GM19239 (cell line): ENCODE measurements at places on chromosomes 12 and 14.

DNA sequence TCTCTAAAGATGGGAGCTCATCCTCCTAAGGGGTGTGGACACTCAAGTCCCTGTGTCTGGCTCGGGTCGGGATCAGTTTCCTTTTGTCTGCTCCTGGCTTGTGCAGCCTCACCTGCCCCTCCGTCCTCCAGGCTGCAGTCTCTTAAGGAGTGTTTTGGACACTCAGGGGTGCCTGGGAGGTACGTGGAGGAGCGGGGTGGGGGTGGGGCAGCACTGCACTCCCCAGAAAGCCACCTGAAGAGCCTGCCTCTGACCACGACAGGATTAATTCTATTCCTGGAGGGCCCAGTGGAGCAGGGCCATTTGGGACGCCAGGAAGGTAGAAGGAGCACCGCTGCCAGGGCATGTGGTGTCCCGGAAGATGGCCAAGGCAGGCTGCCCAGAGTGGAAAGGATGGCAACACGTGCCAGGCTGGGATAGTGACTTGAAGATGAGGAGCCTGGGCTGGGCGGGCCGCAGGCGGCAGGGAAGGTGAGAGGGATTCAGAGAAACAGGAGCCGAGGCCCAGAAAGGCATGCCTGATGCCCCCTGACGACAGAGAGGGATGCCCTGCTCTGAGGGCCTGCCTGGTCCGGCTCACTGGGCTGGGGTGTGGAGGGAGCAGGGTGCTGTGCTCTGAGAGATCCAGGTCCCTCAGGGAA is 14.8 kb upstream of the LRTM2 start:
- DNase-seq, result no peak

DNA sequence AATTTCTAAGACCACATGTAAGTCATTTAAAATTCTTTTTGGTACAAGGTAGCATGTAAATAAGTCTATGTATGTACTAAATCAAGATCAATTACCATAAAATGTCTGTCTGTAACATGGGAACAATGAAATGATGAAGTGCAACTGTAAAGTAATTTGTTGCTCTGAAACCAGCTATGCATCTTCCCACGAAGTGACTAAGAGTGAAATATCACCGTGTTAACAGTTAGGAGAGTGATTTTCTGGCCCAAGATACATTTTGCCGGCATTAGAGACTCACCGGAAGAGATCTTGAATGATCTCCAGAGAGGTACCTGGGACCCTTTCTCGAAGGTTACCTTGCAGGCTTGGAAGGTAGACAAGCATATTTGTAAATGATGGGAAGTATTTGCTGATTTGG is 105.8 kb downstream of the SAMD4A start:
- DNase-seq, result no peak

- peak; percentile 80 for DNase-seq
Measured at GRCh38 chr12:131592972-131593371, 117.9 kb upstream of the SFSWAP start.

- DNase-seq, result no peak
Measured at GRCh38 chr12:57119294-57120085, 8.3 kb upstream of the STAT6 start.

GRCh38 chr12:68342966-68343365 is 10.8 kb upstream of the MDM1 start:
- no peak for DNase-seq
